A673 (cell line): ENCODE measurements at places on chromosomes 11 and 22. TPM values are rescaled to one million over a fixed set of nuclear protein-coding genes. Genes with fewer than 3 reads are reported as not detected.

- no peak overlapping the region for H3K4me3 ChIP-seq
- no peaks in the 10 kb centered on the region for H3K4me1 ChIP-seq
- H3K27ac ChIP-seq, result no peak overlapping the region
Measured at GRCh38 chr22:33332538-33332937, 274.4 kb upstream of the SYN3 start.

DNA sequence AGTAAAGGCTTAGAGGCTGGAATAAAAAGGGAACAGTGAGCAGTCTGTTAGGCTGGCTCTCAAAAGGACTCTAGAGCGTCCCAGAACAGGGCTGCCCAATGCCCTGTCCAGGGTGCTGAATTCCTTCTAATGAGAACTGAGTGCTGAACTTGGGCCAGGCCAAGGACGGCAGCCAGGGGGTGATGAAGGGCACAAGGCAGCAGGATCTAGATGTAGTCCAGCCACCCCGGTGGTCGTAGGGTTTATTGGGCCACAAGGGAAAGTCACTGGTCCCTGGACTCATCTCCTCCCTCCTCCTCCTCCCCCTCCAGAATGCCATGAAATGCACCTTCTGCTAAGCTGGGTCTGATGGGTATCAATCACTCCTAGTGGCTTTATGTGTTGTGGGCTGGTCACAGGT is 19.2 kb downstream of the NPTXR start:
- no peak overlapping the region for H3K27ac ChIP-seq
- DNase-seq, result peak; percentile 52
- no peaks in the 10 kb centered on the region for H3K4me1 ChIP-seq
- no peak overlapping the region for H3K4me3 ChIP-seq

DNA sequence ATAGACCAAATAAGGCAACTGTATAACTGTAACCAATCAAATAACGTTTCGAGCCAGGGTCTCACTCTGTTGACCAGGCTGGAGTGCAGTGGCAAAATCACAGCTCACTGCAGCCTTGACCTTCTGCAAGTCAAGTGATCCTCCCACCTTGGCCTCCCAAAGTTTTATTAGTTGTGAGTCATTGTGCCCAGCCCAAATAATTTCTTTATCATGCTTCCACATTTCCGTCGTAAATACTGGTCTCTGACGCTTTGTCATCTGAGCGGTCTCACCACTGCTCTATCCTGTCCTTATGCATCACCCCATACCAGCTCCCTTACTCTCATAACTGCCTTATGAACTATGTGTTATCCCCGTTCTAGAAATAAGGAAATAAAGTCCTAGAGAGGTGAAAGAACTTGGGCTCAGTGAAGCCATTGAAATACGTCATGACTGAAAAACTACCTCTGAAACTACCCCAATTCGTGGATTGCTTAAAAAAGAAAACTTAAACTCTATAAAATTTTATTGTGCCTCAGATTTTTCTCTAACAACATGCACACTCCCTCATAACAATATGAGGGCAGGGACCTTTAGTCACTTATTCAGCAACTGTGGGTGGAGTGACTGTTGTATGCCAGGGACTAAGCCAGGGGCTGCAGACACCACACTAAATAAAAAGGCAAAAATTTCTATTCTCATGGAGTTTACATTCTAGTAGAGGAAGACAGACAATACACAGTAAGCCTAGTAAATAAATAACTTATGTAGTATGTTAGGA is 15.8 kb upstream of the RTN4RL2 start:
- no peak overlapping the region for H3K4me3 ChIP-seq
- H3K4me1 ChIP-seq, result no peaks in the 10 kb centered on the region
- no peak overlapping the region for H3K27ac ChIP-seq
- no peaks in the 10 kb centered on the region for H3K36me3 ChIP-seq
- DNase-seq, result no peak
- H3K27me3 ChIP-seq, result peaks cover 2% of the 10 kb centered on the region

DNA sequence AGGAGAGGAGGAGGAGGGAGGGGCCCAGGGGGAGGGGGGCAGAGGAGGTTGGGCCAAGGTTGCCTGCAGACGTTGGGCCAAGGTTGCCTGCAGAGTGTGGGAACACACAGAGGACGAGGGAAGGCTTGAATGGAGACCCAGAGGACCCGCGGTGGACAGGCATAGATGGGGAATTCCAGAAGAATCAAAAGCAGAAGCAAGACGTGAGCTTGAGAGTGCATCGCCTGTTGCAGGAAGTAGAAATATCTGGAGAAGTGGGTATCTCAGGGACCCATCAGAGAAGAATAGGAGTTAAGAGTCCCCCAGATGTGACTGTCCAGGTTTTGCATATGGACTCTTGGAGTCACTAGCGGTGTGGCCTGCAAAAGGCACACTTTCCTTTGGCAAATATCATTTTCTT is 670.2 kb downstream of the TBC1D22A start:
- DNase-seq, result no peak
- H3K27ac ChIP-seq, result no peak overlapping the region
- H3K4me1 ChIP-seq, result no peaks in the 10 kb centered on the region
- no peaks in the 10 kb centered on the region for H3K36me3 ChIP-seq
- no peak overlapping the region for H3K4me3 ChIP-seq

- no peaks in the 10 kb centered on the region for H3K36me3 ChIP-seq
- peaks cover 8% of the 10 kb centered on the region for H3K4me1 ChIP-seq
- DNase-seq, result peak; percentile 42
- no peak overlapping the region for H3K4me3 ChIP-seq
- H3K27ac ChIP-seq, result no peak overlapping the region
Measured at GRCh38 chr11:45400591-45400990, 114.5 kb upstream of the SYT13 start.

DNA sequence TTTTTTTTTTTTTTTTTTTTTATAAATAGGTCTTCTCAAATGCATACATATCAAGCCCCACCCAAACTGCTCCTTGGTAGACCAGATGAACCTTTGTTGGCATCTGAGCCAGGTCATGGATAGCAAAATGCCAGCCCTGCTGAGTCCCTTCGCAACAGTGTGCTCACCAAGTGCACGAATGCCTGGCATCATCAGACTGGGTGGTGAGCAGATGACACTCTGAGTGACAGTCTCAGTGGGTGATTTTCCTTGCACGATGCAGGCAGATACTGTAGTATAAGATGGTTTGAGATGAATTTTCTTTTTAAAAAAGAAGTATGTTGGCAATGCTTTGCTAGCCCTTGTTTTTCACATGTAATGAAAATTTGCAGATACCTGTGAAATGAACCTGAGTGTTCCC is 74.0 kb downstream of the RCN1 start:
- DNase-seq, result no peak
- H3K4me1 ChIP-seq, result no peaks in the 10 kb centered on the region
- no peak overlapping the region for H3K27ac ChIP-seq

DNA sequence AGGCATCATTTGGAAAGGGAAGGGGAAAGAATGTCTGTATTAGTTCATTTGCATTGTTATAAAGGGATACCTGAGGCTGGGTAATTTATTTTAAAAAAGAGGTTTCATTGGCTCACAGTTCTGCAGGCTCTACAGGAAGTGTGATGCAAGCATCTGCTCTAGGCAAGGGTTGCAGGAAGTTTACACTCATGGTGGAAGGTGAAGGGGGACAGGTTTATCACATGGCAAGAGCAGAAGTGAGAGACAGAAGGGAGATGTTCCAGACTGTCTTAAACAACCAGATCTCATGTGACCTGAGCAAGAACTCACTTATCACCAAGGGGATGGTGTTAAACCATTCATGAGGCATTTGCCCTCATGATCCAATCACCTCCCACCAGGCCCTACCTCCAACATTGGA is 90.6 kb downstream of the CCDC83 start:
- H3K4me1 ChIP-seq, result no peaks in the 10 kb centered on the region
- H3K27ac ChIP-seq, result no peak overlapping the region

DNA sequence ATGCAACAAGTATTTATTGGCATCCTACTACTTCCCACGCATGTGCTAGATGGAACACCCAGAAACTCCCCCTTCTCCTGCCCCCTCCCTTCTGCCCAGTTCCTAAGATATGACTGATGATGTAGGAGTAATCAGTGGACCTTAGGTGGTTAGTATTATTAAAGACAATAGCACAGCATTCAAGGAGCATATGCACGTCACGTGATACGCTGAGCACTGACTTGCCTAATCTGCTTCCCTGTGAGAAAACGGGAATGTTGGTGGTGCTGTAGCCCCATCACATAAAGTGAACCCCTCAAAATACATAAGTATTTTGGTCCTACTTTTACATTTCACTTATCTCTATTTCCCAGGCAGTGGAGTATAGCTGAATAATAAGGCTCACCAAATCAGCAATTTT is 12.4 kb downstream of the DRD2 start:
- no peak overlapping the region for H3K27ac ChIP-seq
- H3K4me3 ChIP-seq, result no peak overlapping the region
- peaks cover 31% of the 10 kb centered on the region for H3K27me3 ChIP-seq
- no peaks in the 10 kb centered on the region for H3K36me3 ChIP-seq
- H3K4me1 ChIP-seq, result no peaks in the 10 kb centered on the region
- no peak for DNase-seq

- no peak overlapping the region for H3K4me3 ChIP-seq
- no peak for DNase-seq
- no peaks in the 10 kb centered on the region for H3K4me1 ChIP-seq
Measured at GRCh38 chr11:122600290-122600689, 55.2 kb upstream of the UBASH3B start.

DNA sequence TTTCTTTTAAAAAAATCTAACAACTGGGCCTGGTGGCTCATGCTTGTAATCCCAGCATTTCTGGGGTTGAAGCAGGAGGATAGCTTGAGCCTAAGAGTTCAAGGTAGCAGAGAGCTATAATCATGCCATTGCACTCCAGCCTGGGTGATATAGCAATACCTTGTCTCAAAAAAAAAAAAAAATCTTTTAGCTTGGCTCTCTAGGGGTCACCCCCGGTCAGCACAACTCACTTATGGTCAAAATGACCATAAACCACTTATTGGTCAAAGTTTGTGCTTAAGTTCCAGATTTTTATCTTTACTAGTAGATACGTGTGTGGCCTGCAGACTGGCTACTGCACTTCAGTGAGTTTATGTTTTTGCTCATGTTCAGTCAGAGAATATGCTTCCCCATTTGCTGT is 6.3 kb upstream of the SPDYC start:
- no peak for DNase-seq
- H3K4me3 ChIP-seq, result no peak overlapping the region
- no peaks in the 10 kb centered on the region for H3K27me3 ChIP-seq
- no peaks in the 10 kb centered on the region for H3K4me1 ChIP-seq
- no peak overlapping the region for H3K27ac ChIP-seq

DNA sequence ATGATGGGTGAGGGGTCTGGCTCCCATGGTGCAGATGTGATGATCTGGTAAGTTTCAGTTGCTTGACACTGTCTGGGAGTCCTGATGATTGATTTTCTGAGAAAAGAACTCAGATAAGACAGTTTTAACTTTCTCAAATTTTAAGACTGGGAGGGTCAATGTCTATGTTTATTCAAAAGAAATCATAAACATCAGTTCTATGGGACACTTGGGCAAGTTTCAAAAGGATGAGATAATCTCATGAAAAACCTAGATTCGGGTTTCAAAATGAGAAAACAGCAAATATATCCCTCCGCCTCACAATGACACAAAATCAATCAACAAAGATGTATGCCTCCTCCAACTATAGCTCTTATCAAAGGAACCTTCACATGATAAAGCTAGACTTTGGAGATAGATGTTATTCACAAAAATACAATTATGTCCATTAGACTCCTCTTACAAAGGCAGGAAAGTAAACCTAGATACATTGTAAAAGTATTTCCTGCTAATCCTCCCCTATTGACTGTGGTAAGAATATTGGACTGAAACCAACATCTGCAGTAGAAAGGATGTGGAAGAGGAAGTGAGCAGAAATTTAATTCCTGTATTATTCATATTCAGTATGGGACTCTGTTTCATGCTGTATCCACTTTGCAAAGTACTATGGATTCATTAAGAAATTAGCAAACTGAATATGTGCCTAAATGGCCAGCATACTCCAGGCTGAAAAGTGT is 21.6 kb downstream of the SVIP start:
- peaks cover 17% of the 10 kb centered on the region for H3K4me1 ChIP-seq
- peak overlapping the region; percentile 18 for H3K27ac ChIP-seq
- H3K4me3 ChIP-seq, result no peak overlapping the region
- no peaks in the 10 kb centered on the region for H3K36me3 ChIP-seq
- no peaks in the 10 kb centered on the region for H3K27me3 ChIP-seq
- DNase-seq, result peak; percentile 71

GRCh38 chr11:11502263-11502861 is 119.4 kb downstream of the GALNT18 start:
- H3K4me3 ChIP-seq, result no peak overlapping the region
- H3K4me1 ChIP-seq, result no peaks in the 10 kb centered on the region
- no peaks in the 10 kb centered on the region for H3K27me3 ChIP-seq
- no peak for DNase-seq
- H3K36me3 ChIP-seq, result no peaks in the 10 kb centered on the region

DNA sequence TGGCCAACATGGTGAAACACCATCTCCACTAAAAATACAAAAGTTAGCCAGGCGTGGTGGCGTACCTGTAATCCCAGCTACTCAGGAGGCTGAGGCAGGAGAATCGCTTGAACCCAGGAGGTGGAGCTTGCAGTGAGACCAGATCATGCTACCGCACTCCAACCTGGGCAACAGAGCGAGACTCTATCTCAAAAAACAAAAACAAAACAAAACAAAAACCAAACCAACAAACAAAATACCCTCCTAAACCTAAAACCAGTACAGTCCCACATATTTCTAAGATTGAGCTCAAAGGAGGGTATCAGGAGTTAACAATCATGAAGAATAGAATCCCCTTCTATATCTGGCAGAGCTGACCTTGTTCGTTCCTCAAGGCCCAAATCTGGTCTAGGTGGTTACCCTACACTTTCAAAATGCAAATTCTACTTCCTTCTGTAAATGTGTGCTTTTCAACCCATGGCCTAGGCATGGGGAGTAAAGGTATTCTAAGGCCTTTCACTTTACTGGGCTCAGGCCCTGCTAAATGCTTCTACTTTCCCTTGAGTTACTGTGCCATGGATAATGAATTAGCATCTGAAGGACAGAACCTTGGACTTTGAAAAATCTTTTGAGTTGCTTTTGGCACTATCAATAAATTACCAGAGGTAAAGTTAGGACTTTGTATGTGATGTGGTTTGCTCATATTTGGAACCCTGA is 10.4 kb upstream of the PPP2R1B start:
- H3K27me3 ChIP-seq, result no peaks in the 10 kb centered on the region
- H3K27ac ChIP-seq, result no peak overlapping the region
- no peak overlapping the region for H3K4me3 ChIP-seq
- H3K4me1 ChIP-seq, result no peaks in the 10 kb centered on the region

DNA sequence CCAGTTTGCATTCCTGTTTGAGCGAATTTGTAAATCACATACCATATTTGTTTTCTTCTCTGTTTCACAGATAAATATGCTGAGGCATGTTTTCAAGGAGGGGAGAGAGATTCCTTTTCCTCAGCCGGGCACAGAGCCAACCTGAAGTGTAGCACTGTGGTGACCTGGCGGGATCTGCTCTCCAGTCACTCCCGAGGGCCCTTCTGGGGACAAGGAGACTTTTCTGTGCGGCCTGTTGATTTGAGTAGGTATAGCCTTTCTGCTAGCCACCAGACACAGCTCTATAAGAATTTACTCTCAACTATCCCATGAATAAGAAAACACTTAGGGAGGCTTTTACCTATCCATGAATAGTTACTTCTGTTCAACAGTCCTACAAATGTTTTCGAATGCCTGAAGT is 63.5 kb upstream of the FDX1 start:
- H3K4me3 ChIP-seq, result no peak overlapping the region
- H3K27me3 ChIP-seq, result no peaks in the 10 kb centered on the region
- peaks cover 55% of the 10 kb centered on the region for H3K36me3 ChIP-seq
- peaks cover 39% of the 10 kb centered on the region for H3K4me1 ChIP-seq

The HTR3A gene
- total RNA-seq, result not detected in 2 replicates

The DBX1 gene
- total RNA-seq, result not detected in 2 replicates
